ENCODE measurements at places on chromosomes 3 and 15.
A peak's percentile ranks its signal among the peaks of the same experiment; 100 is the strongest.

- DNase-seq, result no peak
Observed at GRCh38 chr3:98514948-98515347, 7.8 kb downstream of the CLDND1 start.

DNA sequence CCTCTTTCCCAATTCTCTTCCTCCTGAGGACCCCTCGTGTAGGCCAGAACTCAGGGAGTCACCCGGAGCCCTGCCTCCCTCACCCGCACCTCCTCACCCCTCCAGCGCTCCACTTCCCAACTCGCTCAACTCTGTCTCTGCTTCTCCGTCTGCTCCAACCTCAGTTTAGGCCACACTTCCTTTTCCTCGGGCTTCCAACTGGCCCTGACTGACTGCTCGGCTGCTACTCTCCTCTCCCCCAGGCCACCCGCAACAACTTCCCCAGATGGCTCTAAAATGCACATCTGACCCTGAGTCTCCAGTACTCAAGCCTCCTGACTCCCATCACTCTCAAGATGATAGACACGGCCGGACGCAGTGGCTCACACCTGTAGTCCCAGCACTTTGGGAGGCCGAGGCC is 23.6 kb downstream of the TMEM44 start:
- no peak for DNase-seq

DNA sequence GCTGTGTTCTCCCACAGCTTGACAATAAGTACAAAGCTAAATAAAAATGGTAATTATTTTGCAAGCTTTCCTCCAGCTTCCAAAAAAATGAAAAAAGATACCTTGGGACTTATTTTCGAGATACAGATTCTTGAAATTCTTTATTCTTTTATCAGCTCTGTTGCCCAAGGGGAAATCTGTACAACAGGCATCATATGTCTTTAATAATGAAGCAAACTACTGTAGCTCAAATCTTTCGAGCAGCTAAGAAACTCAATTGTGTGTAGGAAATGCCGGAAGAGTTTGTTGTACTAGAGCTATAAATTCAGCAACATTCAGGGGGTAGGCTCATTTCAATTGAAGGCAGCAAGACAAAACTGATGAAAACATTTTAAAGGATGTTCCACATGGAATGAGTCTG is 297.7 kb downstream of the GBE1 start:
- DNase-seq, result no peak

DNA sequence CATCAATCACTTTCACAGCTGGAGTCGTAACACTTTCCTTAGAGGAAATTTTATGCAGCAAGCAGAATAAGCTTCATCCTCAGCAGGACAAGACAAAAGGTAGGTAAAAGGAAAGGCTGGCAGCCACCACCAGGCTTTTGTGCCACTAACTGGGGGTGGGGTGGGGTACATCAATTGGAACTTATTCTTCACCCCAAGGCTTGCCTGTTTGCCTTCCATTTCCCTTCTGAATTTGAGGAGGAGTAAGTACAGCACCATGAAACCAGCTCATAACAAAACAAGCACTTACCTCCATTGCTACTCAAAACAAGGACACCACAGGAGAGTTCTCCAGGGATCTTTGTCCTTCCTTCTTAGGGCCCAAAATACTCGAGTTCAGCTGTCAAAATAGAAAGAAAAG is 296.8 kb downstream of the ARRDC4 start:
- no peak for DNase-seq

GRCh38 chr15:99729920-99730319 is 3.3 kb downstream of the LYSMD4 start:
- no peak for DNase-seq

- DNase-seq, result no peak
Observed at GRCh38 chr15:91498046-91498748, 355.3 kb upstream of the SLCO3A1 start.

- DNase-seq, result no peak
Observed at GRCh38 chr3:119974656-119975055, 119.6 kb downstream of the GSK3B start.

DNA sequence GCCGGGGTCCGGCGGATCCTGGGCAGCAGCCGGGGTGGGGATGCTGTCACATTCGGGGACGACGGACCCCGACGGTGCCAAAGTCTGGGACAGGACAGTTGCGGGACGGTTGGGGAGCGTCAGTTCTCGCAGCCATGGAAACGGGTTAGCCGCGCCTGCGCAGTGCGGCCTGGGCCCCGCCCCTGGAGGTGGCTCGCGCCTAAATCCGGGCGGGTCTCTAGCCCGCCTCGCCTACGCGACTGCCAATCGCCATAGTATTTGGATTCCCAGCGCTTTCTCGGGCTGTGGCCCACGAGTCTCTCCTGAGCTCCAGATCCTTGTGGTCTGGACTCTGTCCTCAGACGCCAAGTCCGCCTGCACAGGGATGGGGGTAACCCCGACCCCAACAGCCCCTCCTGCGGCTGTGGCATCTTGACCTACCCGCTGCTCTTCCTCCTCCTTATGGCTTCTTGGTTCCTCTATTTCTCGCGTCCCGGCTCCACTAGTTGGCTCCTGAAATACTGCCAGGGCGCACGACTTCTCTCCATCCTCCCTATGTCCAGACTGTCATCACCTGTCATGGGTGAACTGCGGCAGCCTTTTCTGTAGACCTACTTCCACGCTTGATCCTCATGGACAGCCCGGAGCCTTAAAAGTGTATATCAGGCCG is at the start of gene ZMYND10:
Gene ZMYND10 (minus strand): TSS at position 147 of the 649 bp plus-strand sequence. CDS start 153 bp downstream, outside the sequence.
- peak; percentile 52 for DNase-seq

GRCh38 chr3:111846717-111847116 is 12.3 kb upstream of the PHLDB2 start:
- DNase-seq, result no peak

DNA sequence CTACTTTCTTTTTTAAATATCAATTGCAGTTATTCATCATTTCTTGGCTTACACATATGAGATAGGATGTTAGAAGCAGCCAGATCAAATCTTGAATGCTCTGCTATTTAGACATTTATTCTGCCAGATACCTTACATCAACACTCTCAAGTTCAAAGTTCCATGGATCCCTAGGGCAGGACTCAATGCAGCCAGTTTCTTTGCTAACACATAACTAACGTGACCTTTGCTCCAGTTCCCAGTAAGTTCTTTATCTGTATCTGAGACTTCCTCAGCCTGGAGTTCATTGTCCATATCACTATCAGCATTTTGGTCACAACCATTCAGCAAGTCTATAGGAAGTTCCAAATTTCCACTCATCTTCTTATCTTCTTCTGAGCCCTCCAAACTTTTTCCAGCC is 939.9 kb downstream of the VGLL3 start:
- DNase-seq, result no peak

- DNase-seq, result peak; percentile 74
Observed at GRCh38 chr15:38564557-38565286, at the start of gene RASGRP1. RASGRP1 (minus strand) TSS chr15:38564814; CDS start chr15:38564628, 186 bp downstream.

- DNase-seq, result no peak
Observed at GRCh38 chr15:64507845-64508244, 47.5 kb downstream of the ZNF609 start.

DNA sequence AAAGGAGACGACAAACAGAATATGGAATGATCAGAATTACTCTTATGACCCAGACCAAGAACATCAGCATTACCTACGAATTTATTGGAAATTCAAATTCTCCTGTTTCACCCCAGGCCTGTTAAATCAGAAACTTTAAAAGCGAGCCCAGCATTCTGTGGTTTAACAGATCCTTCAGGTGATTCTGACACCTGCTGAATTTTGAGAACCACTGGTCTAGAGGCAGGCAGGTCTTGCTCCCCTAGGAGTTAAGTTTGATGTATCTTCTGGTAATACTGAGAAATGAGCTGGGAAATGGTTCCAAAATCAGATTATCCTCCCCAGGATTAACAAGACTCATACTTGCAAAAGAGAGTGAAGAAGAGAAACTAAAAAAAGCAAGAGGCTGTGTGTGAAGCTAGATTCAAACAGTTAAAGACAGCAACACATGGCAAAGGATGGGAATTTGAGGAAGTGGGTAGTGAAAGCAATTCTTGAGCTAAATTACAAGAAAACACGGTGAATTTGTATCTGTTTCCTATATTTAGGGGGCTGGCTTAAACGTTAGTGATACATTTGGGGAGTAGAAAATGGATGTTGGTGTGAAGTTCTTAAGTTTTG is 66.0 kb downstream of the FLNB start:
- no peak for DNase-seq

DNA sequence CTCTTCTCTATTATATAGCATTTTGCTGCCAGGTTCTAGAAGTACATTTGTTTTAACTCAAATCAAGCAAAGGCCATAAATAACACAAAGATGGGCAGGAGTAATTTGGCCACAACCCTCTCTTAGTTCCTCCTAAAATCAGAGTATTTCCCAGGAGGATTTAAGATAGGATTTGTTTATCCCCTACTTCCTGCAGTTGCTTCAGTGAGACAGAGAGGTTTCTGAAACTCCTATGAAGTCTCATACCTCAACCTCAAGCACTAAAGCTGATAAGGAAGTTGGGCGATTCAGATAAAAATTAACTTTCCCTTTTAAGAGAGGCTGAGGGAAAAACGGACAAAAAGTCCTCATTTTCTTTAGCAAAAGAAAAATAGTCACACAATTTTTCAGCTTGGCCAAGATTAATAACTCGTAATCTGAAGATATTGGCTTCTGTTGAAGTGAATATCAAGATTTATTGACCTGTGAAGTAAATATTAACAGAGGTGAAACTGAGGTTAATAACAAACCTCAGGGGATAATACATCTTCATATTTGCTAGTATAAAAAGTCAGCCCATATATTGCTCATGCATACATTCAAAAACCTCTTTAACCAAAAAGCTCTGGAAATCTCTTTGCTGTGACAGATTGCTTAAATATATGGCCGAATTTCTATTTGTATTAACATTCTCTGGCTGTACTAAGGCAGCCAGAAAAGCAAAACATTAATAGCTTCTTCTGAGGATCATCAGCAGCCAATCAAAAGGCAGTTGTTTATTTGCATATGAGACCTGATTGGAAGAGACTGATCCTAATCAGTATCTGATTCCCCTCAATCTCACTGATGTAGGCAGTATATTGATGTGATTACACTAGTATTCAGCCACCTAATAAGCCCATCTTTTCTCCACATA is 90.6 kb upstream of the GADL1 start:
- DNase-seq, result no peak

GRCh38 chr15:99452728-99453636 is 112.8 kb upstream of the MEF2A start:
- no peak for DNase-seq

- no peak for DNase-seq
Observed at GRCh38 chr3:165128544-165128943, 50.2 kb upstream of the SI start.

GRCh38 chr3:186247821-186248814 is 113.9 kb downstream of the DGKG start:
- DNase-seq, result no peak

DNA sequence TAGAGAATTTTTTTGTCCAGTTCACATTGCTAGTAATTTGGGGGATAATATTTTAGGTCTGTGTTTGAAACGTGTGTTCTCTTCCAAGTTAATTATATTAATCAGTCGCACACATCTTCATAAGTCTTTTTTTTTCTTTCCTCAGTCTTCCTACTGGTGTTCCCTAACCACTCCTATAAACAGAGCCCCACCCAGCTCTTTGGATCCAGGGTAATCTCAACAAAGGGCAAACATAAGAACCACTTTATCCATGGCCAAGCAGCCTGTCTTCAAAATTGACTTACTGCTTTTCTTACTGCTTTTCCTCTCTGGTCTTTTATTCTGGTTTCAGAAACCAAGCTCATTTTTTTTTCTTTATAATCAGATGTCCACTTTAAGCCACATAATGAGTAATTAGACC is 266.8 kb upstream of the NECTIN3 start:
- no peak for DNase-seq

GRCh38 chr3:183108001-183108449 is 8.7 kb upstream of the MCCC1 start:
- DNase-seq, result no peak

- DNase-seq, result no peak
Observed at GRCh38 chr15:68493629-68494028, 61.7 kb upstream of the ITGA11 start.

GRCh38 chr3:186307594-186308221 is 54.3 kb downstream of the DGKG start:
- no peak for DNase-seq
